Kidney tubule cell (primary cell): ENCODE measurements at places on chromosomes 6 and 20.

DNA sequence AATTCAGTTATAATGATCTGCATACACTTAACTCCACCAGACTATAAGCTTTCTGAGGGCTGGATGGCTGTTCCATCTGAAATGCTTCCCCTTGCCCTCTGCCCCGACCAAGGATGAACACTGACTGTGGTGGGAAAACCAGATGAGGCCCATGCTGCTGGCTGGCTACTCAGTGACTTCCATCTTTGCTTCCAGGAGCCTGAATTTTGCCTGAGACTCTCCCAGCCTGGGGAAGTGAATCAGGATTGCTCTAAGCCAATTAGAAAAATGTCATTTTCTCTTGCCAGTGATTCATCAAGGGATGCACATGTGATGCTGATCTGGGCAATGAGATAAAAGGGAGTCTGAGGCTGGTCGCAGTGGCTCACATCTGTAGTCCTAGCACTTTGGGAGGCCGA lies 1.7 kb upstream of the TOMM34 start:
- DNase-seq = peak; percentile 61

DNA sequence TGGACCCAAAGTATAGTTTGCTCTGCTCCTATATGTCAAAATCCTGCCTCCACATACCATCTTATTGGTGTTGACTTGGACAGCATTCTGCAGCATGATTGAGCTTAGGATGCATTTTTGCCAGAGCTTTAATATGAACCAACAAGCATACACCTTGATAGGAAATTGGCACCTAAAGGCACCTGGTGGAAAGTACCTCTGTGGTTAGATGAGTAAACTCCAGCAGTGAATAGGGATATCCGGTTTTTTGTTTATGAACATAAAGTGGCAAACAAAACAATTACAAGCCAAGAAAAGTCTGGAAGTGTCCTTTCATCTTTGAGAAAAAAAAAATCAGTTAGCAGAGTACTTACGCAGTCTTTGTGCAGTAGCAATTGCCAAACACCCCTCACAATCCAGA lies 6.2 kb upstream of the CYP24A1 start:
- DNase-seq = peak; percentile 22

GRCh38 chr6:8137529-8137939 lies 35.2 kb upstream of the EEF1E1 start:
- DNase-seq = no peak

DNA sequence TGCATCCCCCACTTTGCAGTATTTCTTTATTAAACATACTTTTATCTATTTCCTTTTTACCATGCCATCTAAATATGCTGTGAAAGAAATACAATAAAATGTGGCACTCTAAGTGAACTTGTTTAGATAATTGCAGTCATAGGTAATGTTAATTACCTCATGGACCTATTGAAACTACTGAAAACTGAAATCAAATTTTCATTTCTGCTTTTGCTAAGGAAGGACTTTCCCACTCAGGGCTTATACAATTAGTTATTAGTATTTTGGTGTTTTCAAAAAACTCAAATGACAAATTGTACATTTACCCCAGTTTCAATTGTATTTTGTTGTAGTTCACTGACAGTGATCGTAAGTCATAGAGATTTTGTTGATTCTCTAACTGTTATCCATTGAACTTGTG lies 88.4 kb downstream of the ID4 start:
- no peak for DNase-seq

GRCh38 chr20:55052459-55052858 lies 577.1 kb downstream of the DOK5 start:
- peak; percentile 6 for DNase-seq
